ENCODE measurements at places on chromosomes 3 and 15.

DNA sequence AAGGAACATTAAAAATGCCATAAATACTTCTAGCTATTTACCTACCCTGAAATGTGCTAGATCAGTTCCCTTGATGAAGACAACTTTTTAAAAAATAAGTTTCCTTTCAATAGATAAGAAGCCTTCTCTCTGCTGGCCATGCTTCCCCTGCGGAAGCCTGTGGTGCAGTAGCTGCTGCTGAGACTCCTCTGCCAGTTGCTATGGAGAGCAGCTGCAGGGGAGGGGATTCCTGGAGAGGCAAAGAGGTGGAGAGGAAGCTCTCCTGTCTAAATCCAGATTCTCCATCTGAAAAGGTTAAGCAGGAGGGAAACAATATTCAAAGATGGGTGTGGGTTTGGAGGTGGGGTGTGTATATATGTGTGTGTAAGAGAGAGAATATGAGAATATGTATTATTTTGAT, 69.8 kb upstream of the BFSP2 start:
- no peak for DNase-seq

GRCh38 chr3:138440596-138440995, 6.2 kb downstream of the ESYT3 start:
- no peak for DNase-seq

GRCh38 chr15:65920121-65920520, 50.8 kb downstream of the RAB11A start:
- no peak for DNase-seq

DNA sequence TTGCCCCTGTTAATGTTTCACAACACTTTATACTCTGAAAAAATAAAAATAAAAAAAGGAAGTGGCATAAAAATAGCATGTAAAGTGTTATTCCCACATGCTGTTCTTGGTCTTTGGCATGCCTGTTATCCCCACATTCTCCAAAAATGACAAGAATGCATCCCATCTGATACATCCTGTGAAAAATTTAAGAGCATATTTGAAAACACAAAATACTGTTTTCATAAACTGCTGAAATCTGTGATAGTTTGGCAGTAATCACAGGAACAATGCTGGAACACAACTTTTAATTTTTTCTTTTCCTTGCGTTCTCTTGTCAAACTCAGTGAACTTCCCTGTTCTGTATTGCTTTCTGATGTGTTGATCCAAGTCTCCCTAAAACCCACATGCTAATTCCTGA, 288.8 kb downstream of the ROBO2 start:
- no peak for DNase-seq

GRCh38 chr3:312160-312733, 115.7 kb downstream of the CHL1 start:
- DNase-seq = no peak

- DNase-seq = no peak
Measured at GRCh38 chr15:47410247-47410646, 307.1 kb upstream of the SEMA6D start.

DNA sequence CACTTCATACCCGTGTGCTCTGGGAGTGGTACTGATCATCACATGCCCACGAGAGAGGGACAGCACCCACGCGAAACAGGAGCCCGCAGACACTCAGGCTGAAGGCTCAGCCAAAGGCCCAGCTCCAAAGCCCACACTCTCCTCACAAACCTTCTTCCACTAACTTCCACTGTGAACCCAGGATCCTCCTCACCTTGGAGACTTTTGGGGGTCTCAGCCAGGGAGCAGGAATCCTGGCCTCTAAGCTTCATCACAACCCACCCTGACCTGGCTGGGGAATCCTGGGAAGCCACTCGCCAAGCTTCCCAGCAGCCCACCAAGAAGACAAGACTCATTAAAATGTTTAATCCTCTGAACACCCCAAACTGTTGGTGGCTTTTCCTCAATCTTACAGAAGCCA, 421.2 kb downstream of the OCA2 start:
- no peak for DNase-seq

All from stimulated activated CD4-positive, alpha-beta T cell treated with anti-CD3 and anti-CD28 coated beads, Interleukin-4, amount 100 ng/mL, for 1 hour (primary cell).